Neural crest cell (in vitro differentiated cells): ENCODE measurements at places on chromosomes 13 and 19.
A peak's percentile ranks its signal among the peaks of the same experiment; 100 is the strongest.

DNA sequence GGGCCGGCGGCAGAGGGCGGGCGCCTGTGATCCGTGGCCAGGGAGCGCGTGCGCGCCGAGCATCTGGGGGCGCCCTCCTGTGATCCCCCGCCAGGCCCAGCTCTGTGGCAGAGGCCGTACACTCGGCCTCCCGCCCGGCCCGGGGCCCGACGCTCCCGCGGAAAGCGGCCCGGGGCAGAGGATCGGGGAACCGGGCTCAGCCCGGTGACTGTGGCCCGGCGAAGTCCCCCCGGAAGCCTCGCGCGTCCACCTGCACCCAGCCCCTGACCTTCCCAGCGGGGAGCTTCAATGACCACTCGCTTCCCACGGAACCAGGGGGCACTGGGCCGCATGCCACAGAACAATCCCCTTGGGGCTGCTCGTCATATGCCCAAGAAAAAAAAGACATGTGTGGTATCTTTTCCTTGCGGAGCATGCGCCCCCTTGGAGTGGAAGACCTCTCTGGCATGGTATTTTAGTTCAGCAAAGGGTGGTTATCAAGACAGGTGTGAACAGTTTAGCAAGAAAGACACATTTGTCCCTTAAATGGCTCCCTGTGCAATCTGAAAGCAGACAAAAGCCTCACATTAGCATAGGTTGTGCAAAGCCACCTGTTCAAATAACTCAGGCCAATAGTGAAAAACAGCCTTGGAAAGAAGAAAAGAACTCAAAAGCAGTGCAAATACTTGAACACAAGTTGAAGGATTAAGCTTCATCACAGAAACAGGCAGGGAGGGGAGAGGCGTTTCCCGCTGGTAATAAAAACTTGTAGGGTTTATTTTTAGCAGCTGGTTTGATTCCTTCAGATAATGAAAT lies 290.9 kb upstream of the SOX21 start:
- DNase-seq = no peak

GRCh38 chr13:83229574-83230305 lies 652.5 kb downstream of the SLITRK1 start:
- DNase-seq = no peak

- no peak for DNase-seq
These were observed 222.8 kb downstream of the DCT start for GRCh38 chr13:94256721-94257120.

DNA sequence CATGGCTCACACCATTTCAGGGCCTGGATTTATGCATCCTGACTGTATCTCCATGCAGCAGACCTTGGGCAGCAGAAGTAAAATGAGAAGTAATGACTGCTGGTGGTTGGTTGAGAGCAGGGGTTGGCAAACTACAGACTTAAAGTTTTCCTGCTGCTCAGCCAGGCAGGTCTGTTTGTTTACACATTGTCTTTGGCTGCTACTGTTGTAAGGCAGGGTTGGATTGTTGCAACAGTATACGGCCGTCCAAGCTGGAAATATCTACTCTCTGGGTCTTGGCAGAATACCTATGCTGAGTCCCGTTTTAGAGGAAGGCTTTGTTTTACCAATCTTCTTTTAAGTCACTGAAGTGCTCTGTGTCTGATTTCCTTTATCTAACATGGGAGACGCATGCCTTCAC lies 13.5 kb downstream of the SNRNP70 start:
- no peak for DNase-seq

DNA sequence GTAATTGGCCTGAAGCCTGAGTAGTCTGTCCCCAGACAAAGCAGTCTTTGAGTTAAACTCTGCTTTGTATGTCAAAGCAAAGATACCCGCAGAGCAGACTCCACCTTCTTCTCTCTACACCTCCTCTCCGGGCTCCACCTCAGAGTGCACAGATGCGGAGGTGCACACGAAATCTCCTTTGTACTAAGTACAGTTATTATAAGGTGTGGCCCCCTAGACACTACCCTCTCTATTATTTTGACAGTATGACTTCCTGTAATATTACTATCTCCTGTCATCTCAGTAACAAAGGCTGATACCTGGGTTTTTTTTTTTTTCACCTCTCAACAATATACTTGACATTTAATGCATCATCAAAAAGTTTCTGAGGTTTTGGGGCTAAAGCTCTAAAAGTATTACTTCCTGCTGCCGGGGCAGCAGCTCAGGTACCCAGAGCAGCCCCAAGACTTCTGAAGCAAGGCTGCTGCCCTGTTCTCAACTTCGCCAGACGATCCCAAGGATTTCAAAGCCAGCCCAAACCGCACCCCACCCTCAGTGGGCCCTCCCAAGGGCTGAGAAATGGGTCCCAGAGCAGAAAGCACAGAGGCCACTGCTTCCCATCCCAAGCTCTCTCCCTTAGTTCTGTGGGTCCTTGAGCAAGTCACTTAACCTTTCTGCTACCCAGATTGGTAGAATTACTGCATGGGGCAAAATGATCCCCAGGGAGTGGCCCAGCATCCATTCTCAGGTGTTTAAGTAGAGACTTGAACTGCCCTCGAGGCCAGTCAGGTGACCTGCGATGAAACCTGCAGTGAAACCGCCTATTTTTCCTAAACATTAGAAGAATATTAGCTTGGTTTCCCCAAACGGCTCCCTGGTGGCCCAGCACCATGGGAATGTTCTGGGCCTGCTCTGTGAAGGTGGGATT lies 180.6 kb downstream of the FOXO1 start:
- no peak for DNase-seq

GRCh38 chr13:98664047-98664446 lies 87.1 kb upstream of the STK24 start:
- no peak for DNase-seq

GRCh38 chr19:18070181-18070580 lies 16.6 kb downstream of the IL12RB1 start:
- DNase-seq = no peak

- DNase-seq = no peak
These were observed 171.4 kb downstream of the SUCLA2 start for GRCh38 chr13:47829690-47830089.

GRCh38 chr19:12726988-12727316 lies 3.2 kb upstream of the TNPO2 start:
- no peak for DNase-seq

GRCh38 chr19:16554776-16555175 lies 12.5 kb upstream of the CHERP start:
- DNase-seq = no peak

DNA sequence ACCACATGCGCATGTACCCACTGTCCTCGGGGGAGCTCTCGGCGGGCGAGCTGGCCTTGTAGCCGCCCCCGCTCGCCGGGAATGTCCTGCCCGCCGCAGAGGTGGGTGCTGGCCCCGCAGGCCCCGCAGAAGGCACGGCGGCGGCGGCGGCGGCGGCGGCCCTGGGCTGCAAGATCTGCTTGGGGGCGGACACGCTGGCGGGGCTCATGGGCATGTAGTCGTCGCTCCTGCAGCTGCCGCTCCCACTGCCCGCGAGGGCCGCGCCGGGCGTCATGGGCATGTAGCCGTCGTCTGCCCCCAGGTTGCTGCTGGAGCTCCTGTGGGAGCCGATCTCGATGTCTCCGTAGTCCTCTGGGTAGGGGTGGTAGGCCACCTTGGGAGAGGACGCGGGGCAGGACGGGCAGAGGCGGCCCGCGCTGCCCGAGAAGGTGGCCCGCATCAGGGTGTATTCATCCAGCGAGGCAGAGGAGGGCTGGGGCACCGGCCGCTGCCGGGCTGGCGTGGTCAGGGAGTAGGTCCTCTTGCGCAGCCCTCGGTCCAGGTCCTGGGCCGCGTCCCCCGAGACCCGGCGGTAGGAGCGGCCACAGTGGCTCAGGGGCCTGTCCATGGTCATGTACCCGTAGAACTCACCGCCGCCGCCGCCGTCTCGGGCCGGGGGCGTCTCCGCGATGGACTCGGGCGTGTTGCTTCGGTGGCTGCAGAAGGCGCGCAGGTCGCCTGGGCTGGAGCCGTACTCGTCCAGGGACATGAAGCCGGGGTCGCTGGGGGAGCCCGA lies 2.4 kb downstream of the IRS2 start:
- DNase-seq = no peak

GRCh38 chr13:50326811-50327210 lies 311.6 kb downstream of the KCNRG start:
- no peak for DNase-seq

- DNase-seq = no peak
These were observed 2.7 kb downstream of the SYDE1 start for GRCh38 chr19:15109768-15110417.

DNA sequence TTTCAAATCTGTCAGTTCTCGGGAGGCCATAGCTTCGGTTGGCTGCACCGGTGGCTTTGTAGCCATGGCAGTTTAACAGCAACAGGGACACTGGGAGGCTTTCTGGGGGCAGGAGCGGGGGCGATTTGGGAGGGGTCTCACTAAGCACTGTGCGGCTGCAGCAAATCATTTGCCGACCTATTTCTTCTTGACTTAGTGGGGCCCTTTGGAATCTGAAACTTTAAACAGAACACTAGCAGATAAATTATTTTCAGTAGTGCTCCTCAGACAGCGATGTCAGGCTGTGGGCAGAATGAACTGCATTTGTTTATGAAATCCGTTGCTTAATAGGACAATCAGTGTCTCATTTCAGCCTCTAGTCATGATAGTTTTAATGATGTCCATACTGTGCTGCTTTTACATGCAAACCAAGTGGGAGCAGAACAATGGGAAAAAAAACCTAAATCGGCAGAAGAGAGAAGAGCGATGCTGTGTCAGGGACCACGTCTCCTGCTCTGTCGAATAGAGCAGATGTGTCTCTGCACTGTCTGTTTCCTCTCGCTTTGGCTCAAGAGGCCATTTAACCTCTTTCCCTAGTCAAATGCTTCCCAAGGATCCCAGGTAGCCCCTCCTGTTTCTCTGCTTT lies 211.9 kb downstream of the OLFM4 start:
- DNase-seq = no peak

DNA sequence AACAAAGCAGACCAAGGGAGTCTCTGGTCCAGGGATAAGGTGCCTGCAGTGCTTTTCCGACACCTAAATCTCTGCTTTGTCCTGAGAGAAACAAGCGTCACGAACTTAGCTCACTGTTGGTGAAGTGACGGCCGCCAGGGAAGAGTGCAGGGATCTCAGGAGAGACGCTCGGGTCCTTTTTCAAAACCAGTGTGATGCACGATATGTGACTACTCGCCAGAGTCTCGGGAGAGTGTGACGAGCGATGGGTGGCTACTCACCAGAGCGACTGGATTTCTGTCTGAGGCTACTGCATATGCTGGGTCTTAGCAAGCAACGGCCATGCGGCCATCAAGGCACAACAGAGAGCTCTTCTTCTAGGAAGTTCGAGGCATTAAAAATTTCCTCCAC lies 16.5 kb upstream of the CFAP97D2 start:
- no peak for DNase-seq

GRCh38 chr13:102033857-102034331 lies 368.0 kb downstream of the FGF14 start:
- no peak for DNase-seq

- no peak for DNase-seq
These were observed 21.3 kb downstream of the ARHGEF1 start for GRCh38 chr19:41904118-41904870.

DNA sequence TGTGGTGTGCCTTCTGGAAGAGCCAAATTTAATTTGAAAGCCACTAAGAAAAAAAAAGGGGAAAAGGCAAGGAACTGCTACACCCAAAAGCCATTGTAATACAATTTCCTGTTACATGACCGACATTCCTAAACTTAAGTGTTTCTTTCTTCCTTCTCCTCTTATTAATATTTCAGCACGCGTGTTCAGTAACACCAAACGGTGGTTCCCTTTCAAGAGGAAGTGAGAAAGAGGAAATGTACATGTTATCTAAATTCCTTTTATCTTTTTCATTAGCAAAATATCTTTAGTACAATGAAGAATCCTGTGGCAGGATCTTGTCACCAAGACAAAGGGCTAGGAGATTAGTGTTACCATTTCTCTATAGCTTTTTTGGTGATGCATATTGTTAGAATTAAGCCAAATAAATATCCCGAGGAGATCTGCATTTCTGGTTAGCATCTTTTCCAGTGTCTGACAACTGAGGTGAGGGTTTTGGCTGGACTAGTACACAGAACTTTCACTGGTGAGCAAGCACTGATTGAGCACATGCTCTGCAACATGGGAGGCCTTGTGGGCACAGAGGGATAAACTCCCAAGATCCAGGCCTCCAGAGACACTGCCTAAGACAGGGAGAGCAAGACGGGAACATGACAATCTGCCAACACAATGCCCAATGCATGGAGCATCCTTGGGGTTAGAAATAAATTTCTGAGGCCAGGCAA lies 22.1 kb downstream of the LATS2 start:
- DNase-seq = no peak

GRCh38 chr13:43786766-43787517 lies at the start of gene ENOX1:
Gene ENOX1 (minus strand): TSS chr13:43786972.
- DNase-seq = peak; percentile 56
